ENCODE measurements at places on chromosomes 3 and 15. TPM values are rescaled to one million over a fixed set of nuclear protein-coding genes. Genes with fewer than 3 reads are reported as not detected.
A peak's percentile ranks its signal among the peaks of the same experiment; 100 is the strongest.

- peaks cover 30% of the 10 kb centered on the region for H3K4me1 ChIP-seq
- H3K27me3 ChIP-seq: peaks cover 61% of the 10 kb centered on the region
- H3K36me3 ChIP-seq: no peaks in the 10 kb centered on the region
- H3K27ac ChIP-seq: no peak overlapping the region
- no peak overlapping the region for H3K4me3 ChIP-seq
Observed at GRCh38 chr3:105355408-105356061, 11.2 kb upstream of the ALCAM start.

DNA sequence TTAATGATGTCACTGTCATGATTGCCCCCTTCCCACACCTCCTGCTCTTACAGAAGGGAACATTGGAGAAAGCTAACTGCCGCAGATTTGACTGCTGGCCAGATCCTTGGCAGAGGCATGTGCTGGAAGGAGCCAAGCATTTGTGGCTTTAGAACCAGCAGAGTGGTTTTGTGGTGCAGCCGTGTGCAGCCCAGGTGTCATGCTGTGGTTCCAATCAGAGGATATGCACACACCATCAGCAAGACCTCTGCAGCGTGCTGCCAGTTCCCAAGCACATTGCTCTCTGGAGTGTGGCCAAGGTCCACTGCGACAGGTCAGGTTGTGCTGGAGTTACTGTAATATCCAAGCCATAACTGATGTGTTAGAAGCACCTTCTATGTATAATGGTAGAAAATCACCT, 61.6 kb downstream of the OTOL1 start:
- no peak overlapping the region for H3K4me3 ChIP-seq
- no peaks in the 10 kb centered on the region for H3K36me3 ChIP-seq
- no peak overlapping the region for H3K27ac ChIP-seq
- no peaks in the 10 kb centered on the region for H3K4me1 ChIP-seq
- DNase-seq: no peak

DNA sequence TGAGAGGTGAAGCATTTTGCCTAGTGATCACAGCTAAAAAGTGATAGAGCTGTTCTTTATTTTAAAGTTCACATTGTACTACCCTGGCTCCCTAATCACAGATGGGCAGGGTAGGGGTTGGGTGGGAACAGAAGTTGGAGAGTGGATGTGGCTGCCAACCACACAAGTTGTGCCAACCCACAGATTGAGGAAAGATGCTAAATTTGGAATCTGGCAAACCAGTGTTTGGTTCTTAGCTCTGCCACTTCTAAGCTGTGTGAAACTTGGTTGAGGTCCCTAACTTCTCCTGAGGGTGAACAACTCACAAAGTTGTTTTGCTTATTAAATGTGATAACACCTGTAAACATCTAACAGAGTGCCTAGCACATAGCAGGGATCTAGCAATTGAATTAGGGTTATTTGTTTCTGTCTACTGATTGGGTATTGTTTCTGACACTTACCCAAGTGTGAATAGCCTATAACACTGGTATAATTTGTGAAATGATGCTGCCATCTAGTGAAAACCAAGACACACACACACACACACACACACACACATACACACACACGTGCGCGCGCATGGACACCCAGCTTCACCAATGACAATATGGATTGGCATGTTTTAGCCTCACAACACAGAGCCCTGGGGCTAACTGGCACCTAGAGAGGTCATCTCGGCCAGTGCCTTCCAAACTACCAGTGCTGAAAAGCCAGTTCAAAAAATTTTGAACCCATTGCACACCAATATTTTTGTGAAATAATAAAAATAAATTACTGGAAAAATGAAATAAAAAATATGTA, 25.3 kb downstream of the ADGRG7 start:
- H3K4me1 ChIP-seq: no peaks in the 10 kb centered on the region
- DNase-seq: peak; percentile 31
- peaks cover 6% of the 10 kb centered on the region for H3K27me3 ChIP-seq
- H3K4me3 ChIP-seq: no peak overlapping the region
- H3K27ac ChIP-seq: no peak overlapping the region

AGBL1 gene
- not detected for total RNA-seq

DNA sequence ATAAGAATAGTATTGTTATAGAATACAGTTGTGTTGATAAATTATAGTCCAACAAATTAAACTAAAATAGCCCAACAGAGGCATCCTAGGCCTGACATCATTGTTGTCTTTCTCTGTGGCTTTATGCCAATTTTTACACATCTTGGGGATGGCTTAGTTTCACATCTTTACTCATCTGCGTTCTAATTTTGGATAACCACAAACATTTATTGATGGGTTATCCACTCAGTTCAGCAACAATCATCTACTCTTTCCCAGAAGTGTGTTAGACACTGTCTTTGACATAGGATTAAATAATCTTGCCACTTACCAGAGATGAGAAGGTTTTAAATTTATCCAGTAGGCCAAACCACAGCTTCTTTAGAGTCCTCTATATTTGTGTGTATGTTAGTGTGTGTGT, 120.8 kb upstream of the PHLDB2 start:
- peaks cover 29% of the 10 kb centered on the region for H3K4me1 ChIP-seq
- DNase-seq: no peak
- H3K4me3 ChIP-seq: no peak overlapping the region
- H3K27ac ChIP-seq: peak overlapping the region; percentile 74
- H3K27me3 ChIP-seq: no peaks in the 10 kb centered on the region

DNA sequence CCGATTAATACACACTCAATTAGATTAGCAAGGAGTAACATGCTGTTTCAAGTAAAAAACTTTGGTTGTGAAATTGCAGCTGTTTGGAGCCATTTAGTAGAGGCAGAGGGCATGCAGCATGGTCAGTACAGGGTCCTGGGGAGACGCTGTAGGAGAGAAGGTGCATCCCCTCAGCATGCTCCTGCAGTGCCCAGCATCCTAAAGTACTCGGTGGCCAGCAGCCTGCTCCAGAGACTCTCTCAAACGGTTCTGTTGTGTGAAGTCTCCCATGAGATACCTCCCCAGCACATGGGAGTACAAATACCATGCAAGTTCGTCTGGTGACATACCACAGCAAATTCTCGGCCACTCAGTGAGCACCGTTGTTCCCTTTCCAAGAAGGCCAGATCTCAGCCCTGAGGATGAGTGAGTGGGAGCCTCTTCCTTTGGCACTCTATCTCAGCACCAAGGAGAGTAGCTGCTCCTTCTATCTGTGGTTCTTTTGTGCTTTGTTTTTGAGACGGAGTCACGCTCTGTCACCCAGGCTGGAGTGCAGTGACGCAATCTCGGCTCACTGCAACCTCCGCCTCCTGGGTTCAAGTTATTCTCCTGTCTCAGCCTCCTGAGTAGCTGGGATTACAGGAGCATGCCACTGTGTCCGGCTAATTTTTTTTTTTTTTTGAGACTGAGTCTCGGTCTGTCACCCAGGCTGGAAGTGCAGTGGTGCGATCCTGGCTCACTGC, 72.7 kb downstream of the TJP1 start:
- H3K27me3 ChIP-seq: peaks cover 8% of the 10 kb centered on the region
- no peaks in the 10 kb centered on the region for H3K4me1 ChIP-seq
- H3K36me3 ChIP-seq: no peaks in the 10 kb centered on the region
- no peak for DNase-seq
- no peak overlapping the region for H3K4me3 ChIP-seq
- H3K27ac ChIP-seq: no peak overlapping the region

Data from activated T-cell treated with anti-CD3 and anti-CD28 coated beads, Interleukin-2, amount 50 U/mL, for 72 hours (primary cell).